ENCODE measurements at places on chromosomes 11 and 22.

- no peak for DNase-seq
These were observed 7.9 kb downstream of the MTMR2 start for GRCh38 chr11:95916049-95916448.

- no peak for DNase-seq
These were observed 10.9 kb downstream of the MICAL3 start for GRCh38 chr22:18013436-18013835.

DNA sequence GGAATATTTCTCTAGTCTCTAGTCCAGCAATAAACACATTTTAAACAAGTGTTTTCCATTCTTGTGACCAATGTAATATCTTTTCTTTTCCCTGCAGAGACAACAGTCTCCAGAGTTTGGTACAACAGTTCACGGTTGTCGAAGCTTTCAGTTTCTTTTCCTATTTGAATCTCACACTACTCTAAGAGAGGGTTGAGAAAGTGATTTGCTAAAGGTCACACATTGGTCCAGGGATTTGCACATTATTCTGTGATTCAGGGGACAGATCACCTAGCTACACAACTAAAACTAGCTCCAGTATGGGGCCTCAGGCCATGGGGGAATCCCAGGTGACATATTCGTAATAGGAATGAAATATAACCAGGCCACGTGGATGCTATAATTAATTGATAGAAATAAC lies 132.5 kb downstream of the HIPK3 start:
- no peak for DNase-seq

DNA sequence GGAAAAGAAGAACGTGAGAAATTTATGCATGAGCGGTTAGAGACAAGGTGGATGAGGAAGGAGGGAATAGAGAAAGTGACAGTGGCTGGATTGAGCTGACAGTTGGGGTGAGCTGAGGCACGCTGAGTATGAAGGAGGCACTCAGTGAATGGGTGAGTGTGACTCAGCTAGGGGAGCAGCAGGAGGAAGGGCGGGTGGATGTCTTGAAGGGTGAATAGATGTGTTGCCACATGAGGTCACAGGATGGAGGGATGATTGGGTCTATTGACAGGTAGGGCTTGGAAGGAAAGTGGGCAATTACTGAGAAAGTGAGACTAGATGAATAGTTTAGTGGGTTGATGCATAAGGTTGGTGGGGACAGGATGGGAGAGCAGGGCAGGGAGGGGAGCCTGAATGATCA lies 8.0 kb downstream of the IFITM10 start:
- DNase-seq: no peak

DNA sequence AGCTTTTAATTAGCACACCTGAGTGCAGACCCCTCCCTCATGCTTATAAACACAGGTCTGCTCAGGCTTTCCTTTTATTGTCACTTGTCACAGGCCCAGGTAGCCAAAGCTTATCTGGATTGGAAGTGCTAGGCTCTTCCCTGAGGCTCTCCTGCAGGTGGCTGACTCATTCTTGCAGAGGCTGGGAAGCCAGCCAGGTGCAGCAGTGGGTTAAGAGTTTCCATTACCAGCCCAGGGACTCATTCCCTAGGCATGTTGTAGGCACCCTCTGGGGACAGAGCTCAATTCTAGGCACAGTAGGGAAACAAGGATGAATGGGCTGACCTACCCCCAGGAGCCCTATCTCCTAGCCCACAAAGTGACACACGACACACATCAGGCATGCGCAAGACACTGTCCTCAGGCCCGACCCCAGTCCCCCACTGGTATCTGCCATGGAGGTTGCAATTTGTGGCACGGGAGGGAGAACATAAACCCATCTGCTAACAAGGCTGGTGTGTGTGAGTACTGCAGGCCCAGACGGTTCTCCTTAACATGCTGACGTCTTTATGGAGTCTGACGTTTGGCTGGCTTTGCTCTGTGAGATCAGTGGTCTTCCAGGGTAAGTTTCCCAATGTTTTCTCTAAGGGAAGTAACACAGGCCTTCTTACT lies 94.2 kb downstream of the ABTB2 start:
- DNase-seq: no peak

DNA sequence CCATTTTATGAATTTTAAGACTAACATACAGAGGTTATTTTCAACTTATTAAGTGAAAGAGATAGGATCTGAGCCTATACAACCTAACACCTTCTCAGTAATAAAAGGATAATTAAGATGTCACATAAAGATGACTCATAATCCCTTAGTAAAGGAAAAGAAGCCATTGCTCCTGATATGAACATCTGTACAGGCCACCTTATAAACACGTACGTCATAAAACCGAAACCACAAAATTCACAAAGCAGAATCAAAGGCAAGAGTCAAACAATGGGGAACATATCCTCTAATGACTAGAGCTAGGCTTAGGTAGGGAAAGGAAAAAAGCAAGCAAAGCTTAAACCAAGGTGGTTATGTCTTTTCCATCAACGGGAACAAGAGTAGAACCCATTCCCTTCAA lies 103.5 kb downstream of the KCNA4 start:
- DNase-seq: no peak

DNA sequence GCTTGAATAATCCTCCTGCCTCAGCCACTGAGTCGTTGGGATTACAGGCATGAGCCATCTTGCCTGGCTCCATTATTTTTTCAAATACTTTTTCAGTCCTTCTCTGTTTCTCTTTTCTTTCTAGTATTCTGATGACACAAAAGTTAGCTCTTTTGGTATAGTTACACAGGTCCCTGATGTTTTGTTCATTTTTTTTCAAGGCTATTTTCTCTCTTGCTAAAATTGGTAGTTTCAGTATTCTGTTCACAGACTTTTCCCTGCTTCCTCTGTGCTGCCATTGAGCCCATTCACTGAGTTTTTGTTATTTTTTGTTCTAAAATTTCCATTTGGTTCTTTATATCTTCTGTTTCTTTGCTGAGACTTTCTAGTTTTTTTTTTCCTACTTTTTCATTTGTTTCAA lies 166.5 kb downstream of the UVRAG start:
- DNase-seq: no peak

GRCh38 chr11:59009661-59010060 lies 70.4 kb downstream of the GLYATL1 start:
- no peak for DNase-seq

DNA sequence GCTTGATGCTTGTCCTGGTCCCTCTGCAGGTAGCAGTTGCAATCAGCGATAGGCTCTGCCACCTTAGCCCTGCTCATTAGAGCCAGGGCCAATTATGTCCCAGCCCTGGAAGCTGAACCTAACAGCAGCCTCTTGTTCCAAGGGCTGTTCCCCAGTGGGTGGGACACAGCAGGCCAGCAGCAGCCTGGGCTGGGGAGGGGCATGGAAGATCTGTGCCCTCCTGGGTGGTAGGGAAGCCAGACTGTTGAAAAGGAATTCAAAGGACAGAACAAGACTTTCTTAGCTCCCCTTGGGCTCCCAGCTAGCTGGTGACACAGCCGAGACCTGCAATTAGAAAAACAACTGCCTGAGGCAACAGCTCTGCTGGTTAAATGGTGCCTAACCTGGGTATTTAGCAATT lies 17.4 kb downstream of the DRD2 start:
- no peak for DNase-seq

- no peak for DNase-seq
These were observed 628 bp downstream of the CHKB start for GRCh38 chr22:50581950-50582492.

GRCh38 chr11:134760299-134760698 lies 348.3 kb upstream of the B3GAT1 start:
- DNase-seq: no peak

- no peak for DNase-seq
These were observed 34.8 kb upstream of the CHRM4 start for GRCh38 chr11:46426233-46426991.

GRCh38 chr11:8382436-8383053 lies 118.9 kb upstream of the LMO1 start:
- DNase-seq: no peak

DNA sequence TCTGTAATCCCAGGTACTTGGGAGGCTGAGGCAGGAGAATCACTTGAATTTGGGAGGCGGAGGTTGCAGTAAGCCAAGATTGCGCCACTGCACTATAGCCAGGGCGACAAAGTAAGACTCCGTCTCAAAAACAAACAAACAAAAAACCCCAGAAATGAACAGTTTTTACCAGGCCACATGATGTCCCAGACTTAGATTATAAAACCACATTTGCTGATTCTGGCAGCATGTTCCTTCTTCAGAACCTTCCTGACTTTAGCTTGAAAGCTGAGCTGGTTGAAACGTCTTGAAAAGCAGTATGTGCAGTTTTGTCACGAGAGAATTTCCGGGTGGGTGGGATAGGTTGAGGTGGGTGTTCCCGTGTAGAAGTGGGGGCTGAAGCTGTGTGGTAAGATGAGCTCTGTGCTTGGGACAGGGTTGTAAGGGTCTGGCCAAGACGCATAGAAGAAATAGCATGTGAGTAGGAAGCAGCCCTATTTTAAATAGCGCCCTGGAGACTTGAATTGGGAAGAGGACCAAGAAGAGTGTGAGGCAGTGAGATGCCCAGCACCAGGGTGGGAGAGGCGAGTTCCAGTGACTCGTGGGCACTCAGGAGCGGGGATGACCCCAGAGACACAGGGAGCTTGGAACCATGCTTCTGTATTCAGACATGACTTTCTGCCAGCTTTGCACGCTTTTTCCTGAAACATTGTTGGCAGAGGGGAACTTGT lies 7.6 kb downstream of the AP2A2 start:
- no peak for DNase-seq

- no peak for DNase-seq
These were observed 69.6 kb downstream of the PRDM11 start for GRCh38 chr11:45216031-45216430.

- no peak for DNase-seq
These were observed 4.2 kb downstream of the STARD10 start for GRCh38 chr11:72789493-72790131.

- DNase-seq: no peak
These were observed 71.9 kb downstream of the FBXO7 start for GRCh38 chr22:32546496-32546895.

DNA sequence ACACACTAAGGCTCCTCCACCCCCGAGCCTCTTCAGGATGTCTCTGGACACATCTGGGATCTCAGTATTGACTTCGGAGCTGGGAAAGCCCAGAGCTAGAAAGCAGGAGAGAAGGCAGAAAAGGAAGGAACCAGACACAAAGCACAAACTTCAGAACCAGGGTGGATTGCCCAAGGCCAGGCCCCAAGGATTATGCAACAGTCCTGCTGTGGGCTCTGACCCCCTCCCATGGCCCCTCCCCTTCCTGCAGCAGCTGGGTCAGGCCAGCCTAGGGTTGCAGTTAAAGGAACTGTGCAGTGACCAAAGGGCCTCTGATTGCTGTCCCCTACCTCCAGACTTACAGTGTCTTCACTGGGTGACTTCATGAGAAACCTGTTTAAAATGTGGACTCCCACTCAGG lies 5.3 kb downstream of the KCNE3 start:
- peak; percentile 58 for DNase-seq

GRCh38 chr22:32389685-32390084 lies 22.4 kb downstream of the RTCB start:
- no peak for DNase-seq

DNA sequence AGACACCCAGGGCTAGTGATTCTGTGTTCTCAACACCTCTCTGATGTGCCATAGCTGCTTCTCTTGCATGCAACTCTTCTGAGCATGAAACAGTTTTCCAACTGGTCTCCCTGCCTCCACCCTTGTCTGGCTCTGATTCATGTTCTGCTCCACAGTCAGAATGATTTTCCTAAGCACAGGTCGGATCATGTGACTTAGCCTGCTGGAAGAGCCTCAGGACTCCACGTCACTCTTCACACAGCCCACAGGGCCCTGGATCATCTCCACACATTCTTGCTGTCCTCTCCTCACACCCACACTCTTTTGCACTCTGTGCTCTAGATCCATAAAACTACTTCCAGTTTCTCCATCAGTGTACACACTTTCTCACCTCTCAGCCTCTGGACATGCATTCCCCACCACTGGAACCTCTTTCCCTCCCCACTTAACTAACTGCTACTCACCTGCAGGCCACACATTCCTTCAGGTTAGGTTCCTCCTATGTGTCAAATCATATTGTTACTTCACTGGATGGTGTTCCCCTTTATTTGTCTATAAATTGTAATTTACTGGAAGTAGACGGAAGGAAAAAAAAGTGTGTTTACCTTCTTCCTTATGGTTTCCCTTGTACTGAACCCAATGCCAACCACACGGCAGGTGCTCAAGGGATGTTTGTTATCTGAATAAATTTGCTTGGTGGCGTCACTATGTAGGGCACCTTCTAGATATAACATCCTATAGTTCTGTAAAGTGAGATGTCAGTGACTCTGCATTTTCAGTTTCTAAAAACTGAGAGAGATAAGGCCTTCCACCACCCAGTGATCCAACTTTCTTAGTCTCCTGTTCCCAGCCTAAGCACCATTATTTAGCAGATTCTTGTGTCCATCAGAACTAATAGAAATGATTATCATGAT lies 133.7 kb downstream of the ETS1 start:
- DNase-seq: no peak

DNA sequence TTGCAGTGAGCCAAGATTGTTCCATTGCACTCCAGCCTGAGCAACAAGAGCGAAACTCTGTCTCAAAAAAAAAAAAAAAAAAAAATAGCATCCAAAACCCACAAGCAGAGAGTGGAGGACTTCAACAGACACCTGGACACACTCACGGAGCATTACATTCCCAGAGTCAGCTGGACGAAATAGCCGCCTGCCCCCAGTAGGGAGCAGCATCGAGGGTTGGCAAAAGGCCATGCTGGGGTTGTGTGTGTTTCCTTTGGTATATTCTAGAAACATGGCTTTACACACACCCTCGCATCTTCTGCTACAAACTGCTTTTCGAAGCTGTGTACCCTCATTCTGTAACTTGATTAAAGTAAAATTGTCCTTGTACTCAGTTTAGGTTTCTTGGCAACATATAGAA lies 5.3 kb downstream of the ADA2 start:
- DNase-seq: no peak

DNA sequence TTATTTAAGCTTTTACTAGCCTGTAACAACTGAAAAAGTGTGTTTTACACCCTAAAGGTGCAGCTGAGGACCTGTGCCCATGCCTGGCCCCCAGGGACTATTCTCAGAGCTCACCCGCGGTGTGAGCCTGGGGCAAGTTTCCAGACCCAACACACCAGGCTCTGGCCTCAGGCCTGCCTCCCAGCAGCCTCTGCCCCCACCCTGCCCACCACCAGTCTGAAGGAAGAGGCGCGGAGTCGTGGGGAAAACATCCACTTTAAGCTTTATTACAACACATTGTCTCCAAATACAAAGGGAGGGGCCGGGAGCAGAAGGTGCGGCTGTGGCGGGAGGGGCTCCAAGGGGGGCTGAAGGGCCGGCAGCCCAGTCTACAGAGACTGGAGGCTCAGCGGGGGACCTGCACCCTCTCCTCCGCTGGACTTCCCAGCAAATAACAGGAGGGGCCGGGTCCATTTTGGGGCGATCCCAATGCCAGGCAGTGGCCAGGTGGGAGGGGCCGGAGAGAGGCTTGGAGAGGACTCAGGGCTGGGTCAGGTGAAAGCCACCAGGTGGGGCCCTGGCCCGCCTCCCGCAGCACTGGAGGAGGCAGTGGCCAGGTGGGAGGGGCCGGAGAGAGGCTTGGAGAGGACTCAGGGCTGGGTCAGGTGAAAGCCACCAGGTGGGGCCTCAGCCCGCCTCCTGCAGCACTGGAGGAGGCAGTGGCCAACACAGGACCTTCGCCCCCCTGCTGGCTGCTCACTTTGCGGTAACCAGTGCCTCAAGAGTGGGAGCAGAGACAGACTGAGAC lies 18.1 kb downstream of the DUSP8 start:
- no peak for DNase-seq

GRCh38 chr11:64911142-64911541 lies 5.9 kb downstream of the ATG2A start:
- no peak for DNase-seq

GRCh38 chr11:6531267-6531752 lies 34.2 kb downstream of the DNHD1 start:
- no peak for DNase-seq

- no peak for DNase-seq
These were observed 31.1 kb upstream of the PPARA start for GRCh38 chr22:46119093-46119728.
